ENCODE measurements at places on chromosomes 5 and 9. TPM values are rescaled to one million over a fixed set of nuclear protein-coding genes. Genes with fewer than 3 reads are reported as not detected.

Gene JAKMIP2
- not detected for total RNA-seq

Gene ITGA1
- 10.2 TPM for total RNA-seq

Gene HTR1A
- not detected for total RNA-seq

Gene AHRR
- total RNA-seq: 7.6 TPM

Gene MARVELD2
- 0.53 TPM for total RNA-seq

Gene OR2Y1
- total RNA-seq: not detected

Gene SLCO6A1
- total RNA-seq: not detected

Gene CDKN2B
- 11.2 TPM for total RNA-seq

Gene IFNB1
- total RNA-seq: not detected

Gene WNT8A
- total RNA-seq: not detected

Gene CRHBP
- total RNA-seq: 0.82 TPM

Gene CDKN2B-AS1
- total RNA-seq: 2.7 TPM

Gene RANBP17
- total RNA-seq: 6.2 TPM

Gene PCDHGA6
- total RNA-seq: 2.3 TPM

Gene HSPB3
- 0.45 TPM for total RNA-seq

Measured in smooth muscle cell of the coronary artery (primary cell).